Stimulated activated CD8-positive, alpha-beta memory T cell treated with anti-CD3 and anti-CD28 coated beads, Interleukin-4, amount 100 ng/mL, for 4 hours (primary cell): ENCODE measurements at places on chromosomes 5 and 9.

- no peak for DNase-seq
Measured at GRCh38 chr5:73654171-73654811, 28.3 kb downstream of the ARHGEF28 start.

- no peak for DNase-seq
Measured at GRCh38 chr5:71955723-71956122, 151.6 kb upstream of the MAP1B start.

DNA sequence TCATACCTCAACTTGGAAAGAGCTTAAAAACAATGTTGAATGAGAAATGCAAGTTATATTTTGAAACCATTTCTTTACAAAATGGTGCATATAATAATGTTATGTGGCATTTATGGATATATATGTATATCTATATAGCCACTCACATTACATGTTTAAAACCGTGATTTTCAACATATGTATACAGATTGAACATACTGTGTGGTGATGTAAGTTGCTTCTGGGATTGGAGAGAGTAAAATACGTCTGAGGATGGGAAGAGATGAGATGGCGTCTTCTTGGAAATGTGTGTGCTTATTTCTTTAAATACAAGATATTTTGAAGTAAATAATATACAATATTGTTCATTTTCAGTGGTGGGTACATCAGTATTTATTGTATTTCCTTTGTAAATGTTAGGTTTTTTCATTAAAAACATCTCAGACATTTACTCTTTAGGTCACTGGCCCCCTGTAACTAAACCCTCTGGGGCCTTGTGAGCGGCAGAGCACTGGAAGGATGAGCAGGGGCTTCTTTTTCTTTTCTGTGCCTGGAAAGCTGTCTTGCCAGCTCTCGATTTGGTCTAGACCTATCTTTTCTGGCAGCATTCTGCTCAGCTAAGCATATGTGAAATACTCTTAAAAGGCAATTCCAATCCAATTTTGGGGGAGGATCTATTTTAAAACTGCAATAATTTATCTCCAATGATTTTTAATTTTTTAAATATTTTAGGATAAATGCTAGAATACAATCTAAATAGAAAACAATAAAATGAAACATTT lies 42.8 kb upstream of the HMHB1 start:
- no peak for DNase-seq

GRCh38 chr5:10595672-10596309 lies 31.9 kb downstream of the ANKRD33B start:
- DNase-seq, result no peak

GRCh38 chr9:123656565-123656964 lies 273.4 kb downstream of the DENND1A start:
- DNase-seq, result no peak

DNA sequence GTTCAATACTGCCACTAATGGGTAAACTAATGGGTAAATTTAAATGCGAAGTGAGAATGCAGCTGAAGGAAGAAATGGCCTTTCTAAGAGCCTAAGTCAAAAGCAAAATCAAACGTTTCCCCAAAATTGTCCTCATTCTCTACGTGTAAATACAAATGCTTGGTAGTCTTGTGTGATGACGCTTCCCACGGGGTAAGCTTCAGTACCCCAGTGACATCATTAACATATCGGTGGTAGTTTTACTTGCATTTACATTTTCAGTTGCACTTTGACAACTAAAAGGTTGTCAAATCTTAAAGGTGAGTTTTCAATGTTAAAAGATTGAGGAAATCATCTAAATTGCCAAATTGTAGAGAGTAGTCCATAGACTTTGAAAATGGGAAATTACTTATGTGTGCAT lies 550.7 kb upstream of the CCNG1 start:
- no peak for DNase-seq
